ENCODE measurements at places on chromosomes 5 and 9.

DNA sequence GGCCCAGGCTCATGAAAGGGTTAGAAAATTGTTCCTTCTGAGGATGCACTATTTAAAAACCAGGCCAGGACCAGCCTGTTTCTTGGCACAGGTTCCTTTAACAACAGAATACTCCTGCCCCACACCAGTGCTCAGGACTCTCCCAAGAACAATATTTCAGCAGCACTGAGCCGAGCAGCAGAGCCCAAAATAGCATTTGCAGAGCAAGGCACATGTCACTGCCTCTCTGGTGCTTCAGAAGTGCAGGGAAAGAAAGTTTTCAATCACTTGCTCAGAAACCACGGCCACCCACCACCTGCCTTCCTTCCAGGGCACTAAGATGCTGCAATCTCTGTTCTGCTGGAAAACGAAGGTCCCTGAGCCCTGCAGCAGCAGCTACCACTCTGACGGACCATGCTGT, 77.6 kb downstream of the SIL1 start:
- peak; percentile 12 for DNase-seq

- no peak for DNase-seq
Observed at GRCh38 chr5:131622633-131623032, 12.4 kb downstream of the RAPGEF6 start.

DNA sequence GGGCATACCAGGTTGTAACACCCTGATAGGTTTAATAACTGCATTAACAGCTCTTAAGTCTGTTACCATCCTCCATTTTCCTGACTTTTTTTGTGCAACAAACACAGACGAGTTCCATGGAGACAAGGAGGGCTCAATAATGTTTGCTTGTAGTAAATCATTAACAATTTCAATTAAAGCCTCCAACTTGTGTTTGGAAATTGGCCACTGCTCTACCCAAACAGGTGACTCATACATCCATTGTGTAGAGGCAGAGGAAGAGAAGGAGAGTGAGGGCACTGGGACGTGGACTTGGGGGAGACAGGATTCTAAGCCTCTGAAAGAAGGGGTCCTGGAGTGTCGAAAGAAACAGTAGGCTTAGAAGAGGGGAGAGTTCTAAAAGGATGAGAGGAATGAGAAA, 213.6 kb upstream of the KCNN2 start:
- DNase-seq: no peak

- no peak for DNase-seq
Observed at GRCh38 chr5:122153774-122154173, 24.4 kb downstream of the ZNF474 start.

GRCh38 chr5:179738742-179739141, 6.1 kb downstream of the MAML1 start:
- no peak for DNase-seq

GRCh38 chr9:116232424-116233159, 79.0 kb downstream of the PAPPA start:
- DNase-seq: no peak

GRCh38 chr5:172403189-172403796, 51.0 kb downstream of the SH3PXD2B start:
- DNase-seq: peak; percentile 94

GRCh38 chr9:126709241-126709640, 95.5 kb downstream of the LMX1B start:
- no peak for DNase-seq

DNA sequence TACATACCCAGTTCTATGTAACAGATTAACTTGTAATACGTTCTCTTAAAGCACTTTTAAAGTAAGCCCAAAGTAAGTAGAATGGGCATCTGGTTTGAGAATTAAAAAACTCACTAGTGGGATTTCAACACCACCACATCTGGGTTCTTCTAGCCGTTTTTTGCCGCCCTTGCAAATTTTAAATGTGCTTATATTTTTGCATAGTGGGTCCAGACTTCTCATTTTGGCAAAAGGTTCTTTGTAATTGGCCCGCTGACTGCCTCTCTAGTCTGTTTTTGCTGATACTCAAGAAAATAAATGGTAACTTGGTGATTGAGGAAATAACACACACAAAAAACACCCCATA, 582 bp upstream of the FBXO4 start:
- no peak for DNase-seq

DNA sequence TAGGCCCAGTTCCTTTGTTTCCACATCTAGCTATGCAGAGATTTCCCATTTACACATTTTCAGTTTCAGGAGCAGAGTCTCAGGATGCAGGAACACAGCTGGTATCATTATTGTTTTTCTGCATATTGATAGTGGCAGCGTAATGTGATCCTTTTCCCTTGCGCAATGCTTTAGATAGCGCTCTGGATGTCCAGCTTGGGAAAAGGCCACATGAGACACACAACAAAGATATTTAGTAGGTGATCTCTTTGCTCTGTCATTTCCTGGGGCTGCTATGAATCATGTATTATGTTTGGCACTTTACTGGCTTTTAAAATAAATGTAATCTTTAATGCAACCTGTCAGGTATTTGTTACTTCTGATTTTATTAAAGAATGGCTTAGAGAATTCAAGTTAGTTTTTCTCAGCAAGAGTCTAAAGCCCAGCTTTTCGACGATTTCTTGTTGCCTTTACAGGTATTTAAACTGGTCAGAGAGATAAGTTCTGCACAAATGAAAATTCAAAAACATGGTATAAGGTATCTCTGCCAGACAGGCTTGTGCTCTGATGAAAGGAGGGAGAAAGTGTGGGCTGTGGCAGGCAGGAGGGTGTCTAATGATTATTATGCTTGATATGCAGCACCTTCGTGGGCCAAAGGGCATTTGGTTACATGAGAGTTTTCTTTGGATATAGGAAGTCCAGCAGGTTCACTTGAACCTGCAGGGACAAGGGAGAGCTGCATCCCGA, 42.2 kb downstream of the PTTG1 start:
- DNase-seq: no peak

- no peak for DNase-seq
Observed at GRCh38 chr5:158492841-158493242, 606.9 kb downstream of the EBF1 start.

GRCh38 chr5:154817815-154818214, 32.6 kb downstream of the FAXDC2 start:
- no peak for DNase-seq

- DNase-seq: no peak
Observed at GRCh38 chr9:75181750-75182149, 93.4 kb downstream of the OSTF1 start.

Data from sciatic nerve (tissue), 2 donors.